ENCODE measurements at places on chromosomes 5 and 9. TPM values are rescaled to one million over a fixed set of nuclear protein-coding genes. Genes with fewer than 3 reads are reported as not detected.

The C9orf50 gene
- 0.28 TPM for total RNA-seq

The EGFLAM gene
- 7.6 TPM for total RNA-seq

DNA sequence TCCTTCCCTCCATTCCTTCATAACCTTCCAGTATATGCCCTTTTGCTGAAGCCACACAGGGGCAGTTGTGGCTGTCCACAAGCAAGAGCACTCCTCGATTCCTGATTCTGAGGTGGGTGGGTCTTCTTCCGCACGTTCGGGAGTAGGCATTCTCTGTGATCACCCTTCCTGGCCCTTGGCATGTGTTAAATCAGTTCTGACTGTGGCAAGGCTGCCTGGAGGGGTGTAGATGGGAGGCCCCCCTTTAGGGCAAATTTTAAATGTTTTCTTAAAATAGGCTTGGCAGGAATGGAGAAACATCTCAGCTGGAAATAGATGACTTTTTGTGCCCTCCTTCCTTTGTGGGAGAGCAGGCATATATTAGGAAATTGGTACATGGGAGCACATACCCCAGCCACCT lies 3.1 kb downstream of the AGXT2 start:
- H3K36me3 ChIP-seq = no peaks in the 10 kb centered on the region
- no peaks in the 10 kb centered on the region for H3K4me1 ChIP-seq
- H3K4me3 ChIP-seq = no peak overlapping the region
- no peak overlapping the region for H3K27ac ChIP-seq

DNA sequence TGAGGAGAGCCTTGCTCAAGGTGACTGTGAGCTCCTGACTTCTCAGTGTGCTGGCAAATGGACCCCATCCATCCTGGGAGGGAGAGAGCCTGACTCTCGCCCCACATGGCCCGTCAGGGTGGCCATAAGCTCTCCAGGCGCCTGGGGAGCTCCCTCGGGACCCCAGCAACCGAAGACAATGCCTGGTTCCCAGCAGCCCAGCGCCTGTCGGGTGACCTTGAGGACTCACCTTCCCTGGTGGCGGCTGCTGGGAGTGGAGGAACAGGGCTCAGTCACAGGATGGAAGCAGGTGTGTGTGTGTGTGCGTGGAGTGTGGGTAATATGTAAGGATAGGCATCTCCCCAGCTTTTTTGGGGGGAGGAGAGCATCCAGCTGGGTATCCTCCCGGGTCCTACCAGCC lies 190.3 kb downstream of the MELK start:
- DNase-seq = no peak
- H3K4me3 ChIP-seq = no peak overlapping the region
- H3K27ac ChIP-seq = no peak overlapping the region
- H3K4me1 ChIP-seq = no peaks in the 10 kb centered on the region
- no peaks in the 10 kb centered on the region for H3K36me3 ChIP-seq

GRCh38 chr5:111935009-111935408 lies 178.0 kb upstream of the NREP start:
- H3K4me3 ChIP-seq = no peak overlapping the region
- no peak overlapping the region for H3K27ac ChIP-seq
- no peak for DNase-seq

GRCh38 chr9:119164716-119165115 lies 204.5 kb downstream of the BRINP1 start:
- no peaks in the 10 kb centered on the region for H3K36me3 ChIP-seq
- no peak overlapping the region for H3K4me3 ChIP-seq
- DNase-seq = no peak
- H3K27ac ChIP-seq = no peak overlapping the region
